NCI-H2171 (cell line): ENCODE measurements at places on chromosomes 6 and 20.
A peak's percentile ranks its signal among the peaks of the same experiment; 100 is the strongest.

DNA sequence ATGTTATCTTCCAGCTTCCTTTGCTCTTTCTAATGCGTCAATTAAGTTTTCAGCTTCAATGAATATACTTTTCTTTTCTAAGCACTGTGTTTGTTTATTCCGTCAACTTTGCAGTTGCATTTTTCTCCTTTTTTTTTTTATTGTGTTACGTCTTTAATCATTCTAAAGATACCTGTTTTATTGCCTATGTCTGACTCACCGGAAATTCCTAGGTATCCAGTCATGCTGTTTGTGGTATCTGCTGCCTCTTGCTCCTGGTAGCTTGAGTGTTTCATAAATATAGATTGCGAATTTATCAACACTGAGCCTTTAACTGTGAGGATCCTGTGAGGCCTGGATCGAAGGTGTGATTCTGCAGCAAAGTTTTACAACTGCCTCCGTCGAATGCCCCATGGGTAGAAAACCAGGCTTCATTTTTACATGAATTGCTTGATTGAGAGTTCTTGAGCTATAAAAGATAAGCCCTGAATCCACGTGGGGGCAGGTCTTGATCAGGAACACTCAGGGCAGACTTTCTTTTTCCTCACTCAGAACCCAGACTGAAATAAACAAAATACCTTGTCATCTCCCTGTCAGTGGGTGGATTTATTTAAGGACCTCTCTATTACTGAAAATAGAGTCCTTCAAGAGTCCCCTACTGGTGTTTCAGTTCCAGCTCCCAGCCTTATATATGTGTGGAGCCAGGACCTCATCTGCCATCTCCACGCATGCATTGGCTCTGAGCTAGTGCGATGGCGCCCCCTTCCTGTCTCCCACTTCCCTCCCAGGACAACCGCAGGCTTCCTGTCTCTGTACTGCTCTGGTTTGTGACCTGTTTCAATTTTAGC is 60.1 kb upstream of the LRRC1 start:
- DNase-seq: no peak

DNA sequence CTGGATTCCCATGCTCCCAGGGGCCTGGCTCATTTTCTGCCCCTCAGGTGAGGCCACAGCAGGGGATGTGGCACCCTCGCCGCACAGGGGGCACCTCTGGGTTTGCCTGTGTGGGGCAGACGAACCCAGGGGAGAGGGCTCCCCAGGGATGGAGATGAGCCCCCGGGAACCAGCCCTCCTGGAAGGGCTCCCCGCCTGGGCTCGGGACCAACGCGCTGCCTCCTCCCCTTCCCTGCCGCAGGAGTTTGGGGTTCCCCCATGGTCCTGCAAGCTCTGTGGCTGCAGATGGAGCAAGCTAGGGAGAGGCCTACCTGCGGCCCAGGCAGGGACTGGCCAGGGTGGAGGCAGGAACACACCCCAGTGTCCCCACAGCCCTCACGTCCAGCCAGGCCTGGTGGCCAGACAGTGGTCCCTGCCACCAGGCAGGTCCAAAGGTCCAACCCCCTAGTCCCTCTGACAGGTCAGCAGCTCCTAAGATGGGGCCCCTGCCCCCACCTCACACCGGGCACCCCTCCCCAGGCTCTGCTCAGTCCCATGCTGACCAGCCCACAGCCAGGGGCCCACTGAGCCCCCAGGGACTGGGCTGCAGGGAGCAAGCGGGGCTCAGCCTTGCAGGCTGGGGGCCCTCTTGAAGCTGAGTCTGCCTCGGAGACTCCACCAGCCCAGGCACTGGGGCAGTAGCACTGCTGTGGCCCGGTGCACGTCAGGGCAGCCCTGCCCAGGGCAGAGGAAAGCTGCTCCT is 13.7 kb downstream of the LAMA5 start:
- DNase-seq: no peak

- DNase-seq: no peak
These were observed 102.6 kb downstream of the C6orf118 start for GRCh38 chr6:165206798-165207197.

- DNase-seq: no peak
These were observed 449 bp downstream of the PFDN6 start for GRCh38 chr6:33289784-33290315.

- DNase-seq: no peak
These were observed 70.1 kb downstream of the TRMT11 start for GRCh38 chr6:126056355-126057004.

DNA sequence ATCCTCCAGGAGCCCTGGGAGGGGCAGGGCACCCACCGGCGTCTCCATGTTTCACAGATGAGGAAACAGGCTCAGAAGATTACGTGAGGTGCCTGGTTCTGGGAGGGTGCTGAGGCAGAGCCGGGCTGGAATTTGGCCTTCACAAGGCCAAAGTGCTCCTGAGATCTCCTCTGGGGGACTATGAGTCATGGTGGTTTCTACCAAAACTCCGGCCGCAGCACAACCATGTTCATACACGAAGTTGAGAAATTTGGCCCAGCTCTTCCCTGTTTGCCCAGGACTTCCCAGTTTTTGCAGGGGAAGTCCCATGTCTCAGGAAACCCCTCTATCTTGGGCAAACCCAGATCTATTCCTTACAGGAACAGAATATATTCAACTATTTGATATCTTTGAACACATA is 172.9 kb upstream of the CDYL start:
- no peak for DNase-seq

GRCh38 chr6:158666628-158667359 is 16.9 kb downstream of the SYTL3 start:
- DNase-seq: no peak

- DNase-seq: no peak
These were observed 3.4 kb downstream of the ASF1A start for GRCh38 chr6:118897386-118897785.

DNA sequence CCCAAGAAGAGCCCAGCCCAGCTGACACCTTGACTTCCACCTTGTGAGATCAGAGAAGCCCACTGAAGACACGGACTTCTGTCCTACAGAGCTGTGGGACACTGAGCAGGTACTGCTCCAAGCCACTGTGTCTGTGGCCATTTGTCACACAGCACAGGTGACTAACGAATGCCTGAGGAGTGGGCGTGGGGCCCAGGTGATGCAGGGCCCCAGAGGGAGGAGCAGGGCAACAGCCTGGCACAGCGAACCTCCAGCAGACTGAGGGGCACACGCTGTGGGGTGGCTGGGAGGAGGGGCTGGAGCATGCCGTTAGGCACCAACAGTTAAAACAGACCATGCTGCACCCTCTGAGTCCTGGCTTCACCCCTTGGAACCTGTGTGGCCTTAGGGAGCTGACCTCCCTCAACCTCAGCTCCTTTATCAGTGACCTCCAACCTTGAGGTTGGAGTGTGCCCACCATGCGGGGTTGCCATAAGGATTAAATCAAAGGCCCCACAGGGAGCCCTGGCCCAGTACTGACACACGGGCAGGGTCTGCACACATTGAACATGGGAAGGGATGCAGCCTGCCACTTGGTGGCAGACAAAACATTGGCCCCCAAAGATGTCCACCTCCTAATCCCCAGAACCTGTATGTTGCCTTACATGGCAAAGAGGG is 119.9 kb upstream of the CST7 start:
- no peak for DNase-seq

- no peak for DNase-seq
These were observed 49.9 kb upstream of the GTSF1L start for GRCh38 chr20:43776691-43777090.

GRCh38 chr20:62918831-62919230 is 7.5 kb downstream of the DIDO1 start:
- no peak for DNase-seq

- no peak for DNase-seq
These were observed 64.2 kb upstream of the KIF25 start for GRCh38 chr6:167933290-167933689.

DNA sequence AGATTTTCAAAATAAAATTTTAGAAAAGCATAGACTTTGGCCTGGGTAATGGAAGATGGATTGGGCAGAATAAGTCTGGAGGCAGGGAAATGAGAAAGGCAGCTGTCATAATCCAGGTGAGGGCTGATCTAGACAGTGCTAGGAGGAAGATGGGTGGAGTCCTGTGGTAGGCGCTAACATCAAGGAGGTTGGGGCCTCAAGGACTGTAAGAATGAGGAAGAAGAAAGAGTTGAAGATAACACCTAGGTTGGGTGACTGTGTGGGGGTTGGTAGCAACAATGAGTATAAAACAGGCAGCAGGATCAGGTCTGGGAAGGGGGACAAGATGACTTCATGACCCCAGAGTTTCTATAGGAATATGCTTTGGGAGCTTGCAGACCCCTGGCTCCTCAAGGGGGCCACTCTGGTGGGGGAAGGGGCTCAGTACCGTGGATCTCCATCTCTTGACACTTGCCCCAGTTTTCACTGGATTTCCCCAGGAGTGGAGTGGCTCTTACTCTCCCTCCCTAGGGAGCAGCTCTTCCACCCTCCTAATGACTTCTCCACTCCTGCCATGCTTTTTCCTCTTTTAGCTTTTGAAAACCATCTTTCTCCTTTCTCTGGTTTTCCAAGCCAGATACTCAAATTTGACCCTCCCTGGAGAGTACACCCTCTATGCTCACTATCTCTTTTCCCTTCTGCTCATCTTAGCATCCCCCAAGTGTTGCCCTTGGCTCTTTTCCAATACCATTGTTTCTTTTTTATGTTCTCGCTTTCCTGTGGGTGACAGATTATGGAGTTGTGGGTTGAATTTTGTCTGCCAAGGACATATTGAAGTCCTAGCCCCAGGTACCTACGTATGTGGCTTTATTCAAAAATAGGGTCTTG is 14.8 kb downstream of the TRIM31 start:
- no peak for DNase-seq

- DNase-seq: peak; percentile 2
These were observed 43.1 kb downstream of the SLC17A5 start for GRCh38 chr6:73610444-73611275.

DNA sequence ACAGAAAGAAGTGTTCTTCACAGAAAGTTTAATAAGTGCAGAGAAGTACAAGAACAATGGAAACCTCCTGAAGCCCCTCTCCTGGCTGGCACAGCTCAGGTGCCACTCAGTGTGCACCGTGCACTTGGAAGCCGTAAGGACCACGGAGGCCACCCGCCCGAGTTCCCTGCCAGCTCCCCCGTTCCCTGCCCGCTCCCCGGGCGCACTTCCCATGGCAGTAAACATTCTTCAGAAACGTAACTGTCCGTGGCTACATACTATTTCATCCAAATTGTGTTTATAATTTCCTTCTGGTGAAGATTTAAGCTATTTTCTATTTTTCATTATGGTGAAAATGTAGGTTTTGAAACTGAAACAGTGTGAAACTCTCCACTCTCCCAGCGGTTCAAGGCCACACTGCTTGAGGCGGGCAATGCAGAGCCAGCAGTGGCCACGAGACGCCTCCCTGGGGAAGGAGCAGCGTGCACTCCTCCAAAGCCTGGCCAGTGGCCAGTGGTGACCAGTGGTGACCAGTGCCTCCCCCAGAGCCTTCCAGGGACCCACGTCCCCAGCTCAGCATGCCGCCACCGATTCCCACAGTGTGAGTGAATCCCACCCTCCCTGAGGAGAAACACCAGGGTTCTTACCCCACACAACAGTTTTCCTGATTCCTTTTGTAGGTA is 46.4 kb downstream of the TAF4 start:
- DNase-seq: no peak

- DNase-seq: no peak
These were observed 173.4 kb downstream of the DTNBP1 start for GRCh38 chr6:15489261-15489962.

- no peak for DNase-seq
These were observed 267.9 kb upstream of the SASH1 start for GRCh38 chr6:148074738-148075137.

DNA sequence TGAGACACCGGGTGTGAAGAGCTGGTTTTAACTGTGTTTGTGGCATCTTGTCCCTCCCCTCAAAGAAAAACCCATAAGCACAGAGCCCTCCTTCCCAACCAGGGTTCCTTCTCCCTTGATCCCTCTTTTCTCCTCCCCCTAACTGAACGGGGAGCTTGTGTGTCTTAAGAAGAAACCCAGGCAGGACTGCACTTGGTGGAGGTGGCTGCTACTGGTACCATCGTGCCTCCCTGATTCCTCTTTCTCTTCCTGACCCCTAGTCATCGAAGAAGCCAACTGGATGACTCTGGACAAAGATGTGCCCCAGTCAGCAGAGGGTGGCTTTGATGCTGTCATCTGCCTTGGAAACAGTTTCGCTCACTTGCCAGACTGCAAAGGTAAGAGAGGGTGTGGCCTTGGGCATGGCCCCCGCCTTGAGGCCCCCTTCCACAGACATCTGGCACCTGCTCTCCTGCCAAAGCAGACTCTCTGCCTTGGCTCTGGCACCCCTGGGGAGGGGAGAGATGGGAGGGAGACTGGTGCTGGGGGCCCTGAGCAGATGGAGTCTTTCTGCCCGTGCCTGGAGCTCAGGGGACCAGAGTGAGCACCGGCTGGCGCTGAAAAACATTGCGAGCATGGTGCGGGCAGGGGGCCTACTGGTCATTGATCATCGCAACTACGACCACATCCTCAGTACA is 2.1 kb downstream of the GNMT start:
- DNase-seq: peak; percentile 97

DNA sequence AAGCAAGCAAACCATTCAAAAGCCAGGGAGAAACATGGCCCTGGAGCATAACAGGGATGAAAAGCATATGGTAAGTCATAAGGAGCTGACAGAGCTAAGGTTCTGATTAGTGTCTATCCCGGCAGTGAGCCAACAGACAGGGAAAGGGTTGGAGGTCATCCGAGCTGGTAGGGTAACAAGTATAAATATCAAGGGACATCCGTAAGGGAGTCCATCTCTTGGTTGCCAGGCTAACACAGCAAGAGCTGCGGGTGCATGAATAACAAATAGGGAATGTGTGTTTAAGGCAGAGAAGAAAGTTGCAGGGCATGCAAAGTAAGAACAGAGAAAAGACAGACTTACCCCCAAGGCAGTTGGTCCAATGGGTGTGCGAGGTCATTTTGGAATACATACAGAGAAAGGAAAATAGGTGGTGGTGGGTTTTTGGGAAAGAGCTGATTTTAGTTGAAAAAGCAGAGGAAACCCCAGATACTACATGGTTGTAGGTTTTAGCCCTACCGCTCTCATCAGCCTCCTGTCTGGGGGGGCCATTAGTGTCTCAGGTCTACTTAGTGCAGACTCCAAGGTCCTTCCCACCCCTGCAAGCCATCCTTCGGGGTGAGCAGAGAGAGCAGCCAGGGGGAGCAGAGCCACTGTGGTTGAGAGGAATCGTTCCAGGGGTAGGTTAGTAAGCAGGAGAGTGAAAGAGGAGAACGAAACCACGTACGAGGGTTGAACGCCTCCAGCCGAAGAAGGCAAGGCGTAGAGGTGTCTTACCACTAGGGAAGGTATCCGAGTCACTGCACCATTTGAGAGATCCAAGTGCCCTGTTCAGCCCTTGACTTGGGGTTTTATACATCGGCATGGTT is at the start of gene ERVFRD-1:
ERVFRD-1 (minus strand) TSS at position 805 of the 848 bp plus-strand sequence. CDS start 6,415 bp downstream, outside the sequence.
- DNase-seq: no peak

- DNase-seq: no peak
These were observed 376.0 kb downstream of the SYNE1 start for GRCh38 chr6:152261179-152261578.

DNA sequence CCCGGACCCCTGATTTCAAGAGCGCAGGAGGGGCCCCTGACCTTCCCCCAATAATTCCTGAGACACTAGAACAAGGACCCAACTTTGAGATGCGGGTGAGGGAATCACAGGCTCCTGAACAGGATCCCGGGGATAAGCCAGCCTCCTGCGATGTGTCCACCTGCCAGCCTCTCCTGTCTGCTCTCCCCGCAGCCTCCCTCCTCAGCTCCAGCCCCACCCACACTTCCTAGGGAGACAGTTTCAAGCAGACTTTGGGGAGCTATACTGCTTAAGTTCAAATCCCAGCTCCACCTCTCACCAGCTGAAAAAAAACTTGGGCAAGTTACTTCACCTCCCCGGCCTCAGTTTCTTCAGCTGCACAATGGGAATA is 50.8 kb downstream of the GRM4 start:
- no peak for DNase-seq
